Activated T-helper 2 cell treated with anti-CD3 and anti-CD28 coated beads, Interferon-gamma antibody, Interleukin-2, Interleukin-4, amounts not matched to agents 10 μg/mL and 5 μg/mL and 100 μg/mL, durations not matched to agents 14 hours and 24 hours and 36 hours (primary cell): ENCODE measurements at places on chromosomes 6 and 20.

DNA sequence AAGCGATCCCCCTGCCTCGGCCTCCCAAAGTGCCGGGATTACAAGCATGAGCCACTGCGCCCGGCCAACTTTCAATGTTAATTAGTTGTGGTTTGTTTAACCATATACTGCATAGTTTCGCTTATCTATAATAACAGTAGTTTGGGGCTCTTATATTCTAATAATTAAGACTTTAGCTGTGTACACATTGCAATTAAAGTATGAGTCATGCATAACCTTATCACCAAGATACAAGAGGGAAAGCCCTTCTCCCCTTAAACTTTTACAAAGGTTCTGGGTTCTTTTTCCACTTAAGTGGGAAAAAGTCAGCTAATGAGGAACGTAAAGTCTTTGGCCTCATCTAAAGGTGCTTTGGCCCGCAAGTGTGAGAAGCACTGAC is 3.2 kb upstream of the MCCD1 start:
- H3K4me1 ChIP-seq: peaks cover 3% of the 10 kb centered on the region
- peaks cover 15% of the 10 kb centered on the region for H3K27me3 ChIP-seq
- no peak overlapping the region for H3K4me3 ChIP-seq
- H3K36me3 ChIP-seq: peaks cover 18% of the 10 kb centered on the region

DNA sequence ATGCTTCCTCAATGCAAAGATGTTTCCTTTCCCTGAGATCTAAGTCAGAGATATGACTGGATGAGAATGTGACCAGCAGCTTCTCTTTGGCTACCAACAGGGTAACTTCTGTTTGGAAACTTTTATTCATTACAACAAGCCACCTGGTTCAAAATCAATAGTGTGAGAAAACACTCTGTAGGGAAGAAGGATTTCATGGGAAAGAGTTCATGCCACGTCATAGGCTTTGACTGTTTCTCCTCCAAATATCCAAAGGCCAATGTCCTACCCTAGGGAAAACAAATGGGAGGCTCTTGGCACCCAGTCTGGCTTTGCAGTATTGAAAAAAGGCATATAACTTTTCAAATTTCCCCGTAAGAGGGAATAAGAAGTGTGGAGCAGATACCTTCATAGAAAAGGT is 245.5 kb downstream of the FNDC1 start:
- DNase-seq: no peak
- peaks cover 5% of the 10 kb centered on the region for H3K27me3 ChIP-seq
- no peaks in the 10 kb centered on the region for H3K4me1 ChIP-seq

DNA sequence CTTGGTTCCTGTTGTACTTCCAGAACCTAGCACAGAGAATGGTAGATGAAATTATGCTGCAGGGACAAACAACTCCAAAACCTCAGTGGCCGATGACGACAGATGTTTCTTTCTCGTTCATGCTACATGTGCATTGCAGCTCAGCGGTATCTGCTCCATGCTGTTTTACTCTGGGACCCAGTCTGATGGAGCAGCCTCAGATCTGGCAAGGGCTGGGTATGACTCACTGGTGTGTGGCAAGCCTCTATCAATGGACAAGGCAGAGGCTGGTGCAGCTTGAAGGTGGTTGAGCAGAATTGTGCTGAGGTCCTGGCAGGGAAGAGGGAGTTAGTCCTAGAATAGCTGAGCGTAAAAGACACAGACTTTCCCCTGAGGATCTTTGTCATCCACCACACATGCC is 10.3 kb upstream of the BLCAP start:
- H3K4me1 ChIP-seq: peaks cover 6% of the 10 kb centered on the region
- no peak overlapping the region for H3K27ac ChIP-seq
- H3K4me3 ChIP-seq: no peak overlapping the region
- H3K27me3 ChIP-seq: peaks cover 11% of the 10 kb centered on the region
- no peaks in the 10 kb centered on the region for H3K36me3 ChIP-seq
- DNase-seq: no peak

DNA sequence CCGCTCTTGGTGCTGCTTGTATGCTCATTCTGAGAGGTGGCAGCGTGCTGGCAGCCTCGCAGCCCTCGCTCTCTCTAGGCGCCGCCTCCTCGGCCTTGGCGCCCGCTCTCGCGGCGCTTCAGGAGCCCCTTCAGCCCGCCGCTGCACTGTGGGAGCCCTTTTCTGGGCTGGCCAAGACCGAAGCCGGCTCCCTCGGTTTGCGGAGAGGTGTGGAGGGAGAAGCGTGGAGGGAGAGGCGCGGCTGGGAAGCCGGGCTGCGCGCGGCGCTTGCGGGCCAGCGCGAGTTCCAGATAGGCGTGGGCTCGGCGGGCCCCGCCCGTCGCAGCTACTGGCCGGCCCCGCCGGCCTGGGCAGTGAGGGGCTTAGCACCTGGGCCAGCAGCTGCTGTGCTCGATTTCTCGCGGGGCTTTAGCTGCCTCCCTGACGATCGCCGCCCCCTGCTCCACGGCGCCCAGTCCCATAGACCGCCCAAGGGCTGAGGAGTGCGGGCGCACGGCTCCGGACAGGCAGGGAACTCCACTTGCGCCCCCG is 19.5 kb upstream of the FAM8A1 start:
- H3K27me3 ChIP-seq: peaks cover 20% of the 10 kb centered on the region
- H3K27ac ChIP-seq: no peak overlapping the region
- no peak for DNase-seq
- H3K36me3 ChIP-seq: no peaks in the 10 kb centered on the region
- H3K4me1 ChIP-seq: peaks cover 9% of the 10 kb centered on the region

DNA sequence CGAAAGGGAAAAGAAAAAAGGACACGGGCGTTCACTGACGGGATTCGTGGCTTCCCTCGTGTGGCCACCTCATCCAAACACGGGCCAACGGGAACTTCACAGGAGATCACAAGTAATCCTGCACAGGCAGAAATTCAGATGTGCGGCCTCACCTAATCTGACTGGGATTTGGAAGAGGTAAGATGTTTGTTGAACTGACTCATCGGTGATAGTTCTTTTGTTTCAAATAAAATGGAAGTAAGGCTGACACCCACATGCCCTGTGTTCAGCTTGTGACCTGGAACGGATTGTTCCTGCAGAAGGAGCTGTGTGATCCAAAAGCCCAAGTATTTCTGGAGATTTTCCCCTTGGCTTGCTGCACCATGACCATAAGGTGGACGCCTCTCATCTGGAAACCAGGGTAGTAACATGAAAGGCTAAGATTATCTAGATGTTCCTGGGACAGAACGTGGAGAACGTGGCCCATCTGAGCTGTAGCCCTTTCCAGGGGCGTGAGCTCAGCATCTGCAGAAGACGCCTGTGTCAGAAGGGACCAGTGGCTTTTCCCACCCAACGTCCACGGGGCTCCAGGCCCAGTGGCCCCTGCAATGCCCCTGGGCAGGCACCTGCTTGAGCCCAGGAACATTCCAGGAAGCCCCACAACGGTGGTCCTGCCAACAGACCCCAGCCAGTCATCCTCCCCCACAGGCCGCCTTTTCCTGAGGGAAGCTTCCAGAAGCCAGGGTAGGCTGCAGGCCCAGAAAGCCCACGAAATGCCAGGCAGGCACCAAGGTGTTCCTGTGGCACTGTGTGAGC is 39.7 kb downstream of the DLL1 start:
- H3K4me3 ChIP-seq: no peak overlapping the region
- peaks cover 1% of the 10 kb centered on the region for H3K27me3 ChIP-seq

GRCh38 chr20:54984104-54984448 is 508.7 kb downstream of the DOK5 start:
- no peaks in the 10 kb centered on the region for H3K27me3 ChIP-seq
- H3K4me1 ChIP-seq: no peaks in the 10 kb centered on the region
- no peak overlapping the region for H3K27ac ChIP-seq
- H3K36me3 ChIP-seq: no peaks in the 10 kb centered on the region

DNA sequence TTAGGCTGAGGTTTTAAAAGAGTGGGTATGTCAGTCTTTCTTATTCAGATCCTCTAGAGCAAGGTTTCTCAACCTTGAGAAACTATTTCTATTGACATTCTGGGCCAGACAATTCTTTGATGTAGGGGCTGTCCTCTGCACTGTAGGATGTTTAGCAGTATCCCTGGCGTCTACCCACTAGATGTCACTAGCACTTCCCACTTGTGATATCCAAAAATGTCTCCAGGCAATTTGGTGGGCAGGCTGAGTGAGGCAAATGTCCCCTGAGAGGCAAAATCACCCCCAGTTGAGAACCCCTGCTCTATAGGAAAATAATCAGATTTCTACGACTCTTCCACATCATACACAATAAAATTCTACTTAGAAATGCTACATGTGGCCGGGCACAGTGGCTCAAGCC is 7.7 kb upstream of the ZKSCAN8 start:
- peaks cover 49% of the 10 kb centered on the region for H3K4me1 ChIP-seq
- H3K27ac ChIP-seq: peak overlapping the region; percentile 23

DNA sequence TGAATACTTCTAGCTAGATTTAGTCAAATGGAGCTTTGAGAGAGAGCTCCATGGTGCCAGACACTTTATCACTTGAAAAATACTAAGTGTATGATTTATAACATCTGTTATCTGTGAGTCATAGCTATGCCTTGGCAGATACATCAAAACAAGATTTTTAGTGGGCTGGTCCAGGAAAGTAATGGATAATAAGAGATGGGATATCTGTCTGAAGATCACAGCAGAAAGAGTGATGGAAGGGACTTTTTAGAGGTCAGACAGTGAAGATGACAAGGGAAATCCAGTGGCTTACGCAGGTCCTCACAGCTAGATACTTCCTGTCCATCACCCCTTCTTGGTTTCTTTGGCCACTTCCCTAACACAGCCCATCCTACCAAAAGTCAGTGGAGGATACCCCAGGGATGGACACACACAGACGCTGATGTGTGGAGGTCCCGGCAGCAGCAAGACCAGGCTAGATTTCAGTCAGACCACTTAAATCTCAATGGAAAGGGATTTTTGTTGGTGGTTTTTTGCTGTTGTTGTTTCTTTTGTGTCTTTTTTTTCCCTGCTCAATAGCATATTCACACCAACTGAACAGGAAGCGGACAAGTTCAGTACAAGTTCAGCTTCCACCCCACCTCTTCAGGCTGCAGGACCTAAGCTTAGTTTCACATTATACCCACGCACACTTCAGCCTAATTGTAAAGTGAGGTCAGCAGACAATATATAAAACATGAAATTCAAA is 209.3 kb downstream of the ALDH8A1 start:
- H3K4me1 ChIP-seq: no peaks in the 10 kb centered on the region
- H3K4me3 ChIP-seq: no peak overlapping the region
- no peaks in the 10 kb centered on the region for H3K36me3 ChIP-seq
- no peak overlapping the region for H3K27ac ChIP-seq
- peaks cover 28% of the 10 kb centered on the region for H3K27me3 ChIP-seq

DNA sequence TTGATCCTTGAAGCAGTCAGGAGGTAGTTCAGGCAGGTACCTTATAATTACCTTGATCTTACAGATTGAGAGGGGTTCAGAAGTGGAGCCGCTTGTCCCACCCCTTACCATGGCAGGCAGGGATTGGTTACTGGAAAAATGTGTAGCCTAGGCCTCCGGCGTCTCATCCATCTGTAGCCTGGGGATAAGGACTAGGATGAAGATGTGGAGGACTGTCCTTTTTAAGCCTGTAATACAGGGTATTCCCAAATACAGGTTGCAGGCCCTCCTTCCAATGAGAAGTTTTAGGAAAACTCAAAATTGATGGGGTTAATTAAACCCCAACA is 2.8 kb downstream of the HMGA1 start:
- H3K4me1 ChIP-seq: peaks cover 55% of the 10 kb centered on the region
- peaks cover 56% of the 10 kb centered on the region for H3K36me3 ChIP-seq
- DNase-seq: no peak
- H3K4me3 ChIP-seq: peak overlapping the region; percentile 91
- H3K27me3 ChIP-seq: no peaks in the 10 kb centered on the region

DNA sequence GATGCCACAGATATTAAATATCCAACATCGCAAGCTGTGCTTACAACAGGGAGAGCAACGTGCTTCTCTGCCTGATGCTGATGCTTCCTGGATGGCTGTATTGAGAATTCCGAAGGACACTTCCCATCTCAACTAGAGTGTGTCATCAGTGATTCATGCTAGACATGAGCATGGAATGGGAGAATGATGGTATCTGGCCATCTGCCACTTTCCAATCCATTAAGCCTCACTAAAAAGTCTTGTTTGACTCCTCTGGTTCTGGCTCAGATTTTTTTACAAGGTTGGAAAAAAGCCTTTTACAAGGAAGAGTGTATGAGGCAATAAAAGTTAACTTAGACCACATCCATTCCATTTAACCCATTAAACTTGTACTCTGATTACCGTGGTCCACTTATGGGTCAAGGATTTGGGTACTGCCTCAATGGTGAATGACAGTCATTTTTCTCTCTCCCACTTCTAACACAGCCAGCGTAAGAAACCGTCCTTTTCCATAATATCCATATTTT is 265.3 kb downstream of the UST start:
- H3K4me3 ChIP-seq: no peak overlapping the region
- H3K4me1 ChIP-seq: peaks cover 2% of the 10 kb centered on the region
- H3K27ac ChIP-seq: no peak overlapping the region
- no peak for DNase-seq
- peaks cover 18% of the 10 kb centered on the region for H3K27me3 ChIP-seq
- H3K36me3 ChIP-seq: no peaks in the 10 kb centered on the region

DNA sequence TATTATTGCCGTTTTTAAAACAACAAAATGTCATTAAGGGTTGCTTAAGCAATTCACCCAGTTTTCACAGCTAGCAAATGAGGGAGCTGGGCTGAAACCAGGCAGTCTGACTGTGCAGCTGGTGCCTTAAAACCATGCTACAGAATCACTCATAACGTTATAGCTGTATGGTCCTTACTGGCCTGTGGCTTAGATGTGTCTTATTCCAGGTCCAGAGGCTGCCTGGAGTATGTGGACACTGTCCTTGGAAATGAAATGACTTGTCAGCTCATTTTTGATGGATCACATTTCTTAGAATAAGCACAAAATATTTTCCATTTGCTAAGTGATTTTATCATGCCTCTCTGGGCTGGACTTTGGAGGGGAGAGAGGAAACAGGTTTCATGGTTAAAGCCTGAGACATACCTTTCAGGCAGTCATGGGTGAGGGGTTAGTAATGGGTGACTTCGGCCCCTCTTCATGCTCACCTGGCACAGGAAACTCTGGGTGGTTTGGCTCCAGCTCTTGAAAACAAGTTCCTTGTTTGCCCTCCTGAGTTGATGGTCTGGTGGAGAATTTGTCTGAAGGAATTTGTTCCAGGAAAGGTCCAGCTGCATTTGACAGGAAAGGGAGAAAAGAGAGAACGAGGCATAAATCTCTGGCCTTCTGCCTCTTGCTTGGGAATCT is 823.2 kb downstream of the DHX35 start:
- DNase-seq: no peak
- no peak overlapping the region for H3K4me3 ChIP-seq
- no peaks in the 10 kb centered on the region for H3K36me3 ChIP-seq
- H3K27ac ChIP-seq: no peak overlapping the region
- no peaks in the 10 kb centered on the region for H3K4me1 ChIP-seq

- H3K4me3 ChIP-seq: no peak overlapping the region
- no peak for DNase-seq
- no peaks in the 10 kb centered on the region for H3K36me3 ChIP-seq
- H3K4me1 ChIP-seq: peaks cover 4% of the 10 kb centered on the region
These were observed 339.0 kb downstream of the TPBG start for GRCh38 chr6:82702574-82702973.

GRCh38 chr6:3108746-3109414 is 9.6 kb upstream of the BPHL start:
- no peaks in the 10 kb centered on the region for H3K4me1 ChIP-seq
- no peaks in the 10 kb centered on the region for H3K27me3 ChIP-seq
- DNase-seq: no peak
- peaks cover 69% of the 10 kb centered on the region for H3K36me3 ChIP-seq
- no peak overlapping the region for H3K4me3 ChIP-seq
